ENCODE measurements at places on chromosomes 2 and 18.

- DNase-seq = no peak
These were observed 75.7 kb downstream of the MYO5B start for GRCh38 chr18:50119296-50119695.

GRCh38 chr18:54209471-54210180 is 14.8 kb downstream of the MBD2 start:
- DNase-seq = no peak

DNA sequence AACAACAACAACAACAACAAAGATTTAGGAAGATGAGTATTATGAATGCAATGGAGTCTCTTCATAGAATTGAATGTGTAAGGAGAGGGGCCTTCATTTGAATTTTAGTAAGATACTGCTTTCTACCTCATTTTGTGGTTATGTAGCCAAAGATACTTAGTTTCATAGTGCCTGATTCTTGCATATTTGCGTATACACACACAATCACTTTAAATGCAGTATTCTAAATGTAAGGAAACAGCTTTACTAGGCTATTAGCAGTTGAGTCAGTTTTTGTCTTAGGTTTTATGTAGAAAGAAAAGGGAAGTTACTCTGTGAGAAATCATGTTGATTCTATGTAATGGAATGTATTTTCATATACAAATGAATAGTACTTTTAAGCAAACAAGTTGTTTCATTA is 80.5 kb downstream of the HAUS1 start:
- DNase-seq = no peak

GRCh38 chr2:70962885-70963878 is 15.2 kb upstream of the ANKRD53 start:
- peak; percentile 53 for DNase-seq

DNA sequence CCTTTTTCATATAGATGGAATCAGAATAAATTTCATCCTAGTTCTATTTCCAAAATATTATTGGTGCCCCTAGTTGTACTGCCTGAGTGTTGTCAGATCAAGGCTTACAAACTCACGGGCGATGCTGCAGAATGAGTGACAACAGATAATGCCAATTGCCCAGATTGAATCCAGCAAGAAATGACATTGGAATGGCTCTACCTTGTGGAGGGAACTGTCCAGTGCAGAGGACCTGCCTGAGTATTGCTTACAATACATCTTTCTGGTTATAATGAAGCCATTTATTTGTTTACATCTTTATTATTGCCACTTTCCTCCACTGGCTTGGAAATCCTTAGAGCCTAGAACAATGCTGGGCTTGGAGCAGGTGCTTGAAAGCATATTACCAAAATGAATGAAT is 7.8 kb upstream of the IL1R2 start:
- DNase-seq = no peak

DNA sequence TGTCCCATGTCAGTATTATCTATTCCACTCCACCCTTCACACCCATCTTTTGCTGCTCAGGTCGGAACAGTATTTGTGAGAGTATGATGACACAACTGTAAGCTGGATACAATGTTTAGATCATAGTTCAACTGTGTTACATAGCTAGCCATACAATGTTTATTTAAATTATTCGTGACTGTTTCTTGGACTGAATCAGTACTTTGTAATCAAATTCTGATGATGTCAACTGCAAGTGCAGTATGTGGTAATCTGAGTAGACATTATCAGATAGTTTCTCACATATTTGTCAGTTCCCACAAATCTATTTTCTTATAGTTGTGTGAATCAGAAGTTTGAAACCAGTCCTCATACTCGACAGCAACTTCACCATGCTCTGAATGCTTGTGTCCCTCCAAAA is 177.6 kb downstream of the ZNF407 start:
- no peak for DNase-seq

- peak; percentile 68 for DNase-seq
These were observed 19.5 kb upstream of the TNS1 start for GRCh38 chr2:218022131-218022850.

DNA sequence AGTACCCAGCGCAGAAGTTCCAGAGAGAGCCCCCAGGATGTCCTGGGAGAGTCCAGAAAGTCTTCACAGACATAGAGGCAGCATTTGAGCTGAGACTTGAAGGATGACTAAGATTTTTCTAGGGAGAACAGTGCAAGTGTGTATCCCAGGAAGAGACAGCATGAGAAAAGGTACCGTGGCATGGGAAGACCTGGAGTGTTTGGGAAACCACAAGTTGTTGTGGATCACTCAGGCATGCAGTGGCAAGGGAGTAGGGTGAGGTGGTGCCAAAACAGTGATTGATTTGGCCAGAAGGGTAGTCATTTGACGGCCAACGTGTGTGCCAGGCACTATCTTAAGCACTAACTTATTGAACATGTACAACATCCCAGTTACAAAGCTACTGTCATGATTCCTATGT is 24.5 kb upstream of the KCNK3 start:
- DNase-seq = peak; percentile 26

- DNase-seq = no peak
These were observed 417.3 kb upstream of the TRIB2 start for GRCh38 chr2:12299431-12299830.

- no peak for DNase-seq
These were observed 35.3 kb downstream of the CPS1 start for GRCh38 chr2:210591663-210592062.

DNA sequence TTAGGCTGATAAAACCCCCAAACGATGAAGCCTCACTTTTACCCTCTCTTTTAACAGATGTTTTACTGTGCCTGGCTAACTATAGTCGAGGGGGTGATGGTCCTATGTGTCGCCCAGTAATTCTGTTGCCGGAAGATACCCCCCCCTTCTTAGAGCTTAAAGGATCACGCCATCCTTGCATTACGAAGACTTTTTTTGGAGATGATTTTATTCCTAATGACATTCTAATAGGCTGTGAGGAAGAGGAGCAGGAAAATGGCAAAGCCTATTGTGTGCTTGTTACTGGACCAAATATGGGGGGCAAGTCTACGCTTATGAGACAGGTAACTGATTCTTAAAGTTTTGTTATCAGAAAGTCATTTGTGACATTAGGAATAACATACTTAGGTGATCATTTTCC is 20.4 kb downstream of the MSH6 start:
- no peak for DNase-seq

DNA sequence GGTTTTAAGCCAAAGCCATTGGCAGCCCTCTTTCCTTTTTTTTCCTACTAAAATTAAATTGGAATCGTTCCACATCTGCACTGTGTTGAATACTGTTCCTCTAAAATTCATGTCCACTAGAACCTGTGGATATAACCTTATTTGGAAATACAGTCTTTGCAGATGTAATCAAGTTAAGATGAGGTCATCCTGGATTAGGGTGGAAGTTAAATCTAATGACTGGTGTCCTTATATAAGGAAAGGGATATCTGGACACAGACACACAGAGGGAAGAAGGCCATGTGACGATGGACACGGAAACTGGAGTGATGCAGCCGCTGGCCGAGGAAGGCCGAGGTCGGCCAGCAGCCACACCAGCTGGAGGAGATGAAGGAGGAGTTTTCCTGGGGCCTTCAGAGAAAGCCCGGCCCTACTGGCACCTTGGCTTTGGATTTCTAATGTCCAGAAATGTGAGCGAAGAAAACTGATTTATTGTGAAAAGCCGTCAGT is 49.4 kb downstream of the LONRF2 start:
- no peak for DNase-seq

DNA sequence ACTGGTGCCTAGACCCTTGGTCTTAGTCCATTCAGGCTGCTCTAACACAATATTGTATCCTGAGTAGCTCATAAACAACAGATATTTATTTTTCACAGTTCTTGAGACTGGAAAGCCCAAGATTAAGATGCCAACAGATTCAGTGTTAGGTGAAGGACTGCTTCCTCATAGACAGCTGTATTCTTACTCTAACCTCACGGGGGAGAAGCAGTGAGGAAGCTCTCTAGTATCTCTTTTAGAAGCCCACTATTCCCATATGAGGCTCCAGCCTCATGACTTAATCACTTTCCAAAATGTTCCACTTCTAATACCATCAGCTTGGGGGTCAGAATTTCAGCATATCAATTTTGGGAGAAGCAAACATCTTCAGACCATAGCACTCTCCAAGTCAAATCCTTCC is 833.4 kb downstream of the LRRTM4 start:
- DNase-seq = no peak

DNA sequence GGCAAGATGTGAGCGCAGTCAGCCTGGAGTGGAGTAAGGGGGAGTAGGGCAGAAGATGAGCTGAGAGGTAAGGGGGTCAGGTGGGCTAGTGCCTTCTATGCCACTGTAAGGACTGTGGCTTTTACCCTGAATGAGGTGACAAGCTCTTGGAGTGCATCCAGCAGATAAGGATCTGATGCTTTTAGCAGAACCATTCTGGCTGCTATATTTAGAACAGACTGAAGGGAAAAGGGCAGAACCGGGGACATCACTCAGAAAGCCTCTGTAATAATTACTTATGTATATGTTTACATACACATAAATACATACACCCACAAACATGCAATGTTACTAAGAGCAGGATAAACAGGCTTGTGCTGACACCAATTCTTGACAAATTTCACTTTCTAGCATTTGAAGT is 124.8 kb downstream of the DTNB start:
- DNase-seq = no peak

DNA sequence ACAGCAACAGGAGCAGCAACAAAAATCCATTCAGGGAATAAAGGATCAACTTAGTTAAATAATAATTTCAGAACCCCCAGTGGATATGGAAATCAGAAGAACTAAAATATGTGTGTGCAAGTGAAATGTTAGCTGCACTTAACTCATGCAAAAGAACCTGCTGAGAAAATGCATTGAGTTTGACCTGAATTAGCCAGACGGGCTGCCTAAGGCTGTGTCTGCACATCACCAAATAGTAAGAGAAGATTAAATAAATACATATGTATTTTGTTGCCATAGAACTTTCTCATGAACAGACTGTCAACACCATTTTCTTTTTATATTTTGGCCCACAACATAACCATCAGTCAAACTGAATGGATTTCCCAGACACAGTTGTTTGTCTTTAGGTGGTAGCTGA is 262.0 kb upstream of the PIK3C3 start:
- no peak for DNase-seq

DNA sequence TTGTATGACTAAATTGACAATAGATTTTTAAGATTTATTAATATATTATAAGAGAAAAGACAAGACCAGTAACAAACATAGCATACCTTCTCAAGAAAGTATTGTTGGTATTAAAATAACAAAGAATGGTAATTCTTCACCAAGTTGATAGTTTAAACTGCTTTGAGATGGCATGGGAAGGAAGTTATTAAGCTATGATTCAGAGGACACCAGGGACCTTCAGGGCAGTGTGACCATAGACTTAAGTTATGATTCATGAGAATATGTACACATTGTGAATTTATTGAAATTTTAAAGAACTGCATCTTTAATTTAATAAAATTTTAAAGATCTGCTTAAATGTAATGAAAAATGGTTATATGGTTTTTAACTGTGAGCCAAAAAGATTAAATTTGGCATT is 205.7 kb downstream of the DSEL start:
- no peak for DNase-seq

DNA sequence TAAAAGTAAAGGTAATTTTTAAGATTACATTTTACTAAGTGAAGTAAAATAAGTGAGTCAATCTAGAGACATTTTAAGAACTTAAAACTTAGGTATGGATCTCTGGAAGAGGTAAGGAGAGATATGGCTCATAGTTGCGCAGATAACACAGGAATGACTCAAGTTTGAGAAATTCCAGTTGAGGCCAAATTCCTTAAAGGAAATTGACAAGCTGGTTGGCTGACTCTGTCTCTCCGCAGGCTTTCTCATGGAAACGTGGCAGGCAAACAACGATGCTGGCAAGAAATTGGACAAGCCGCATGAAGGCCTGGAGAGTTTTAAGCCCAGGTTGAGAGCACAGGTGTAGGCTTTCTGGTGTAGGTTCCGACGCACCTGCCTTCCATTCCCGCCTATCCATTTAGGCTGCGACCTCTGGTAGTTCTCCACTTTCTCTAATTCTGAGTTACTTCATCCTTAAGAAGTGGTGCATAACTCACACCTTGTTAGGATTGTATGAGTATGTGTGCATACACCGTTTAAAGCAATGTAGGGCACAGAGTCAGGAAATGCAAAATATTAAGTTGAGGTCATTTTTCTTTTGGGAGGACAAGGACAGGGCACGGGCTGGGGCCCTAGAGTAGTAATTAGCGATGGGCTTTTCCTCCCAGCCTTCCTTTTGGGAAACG is 589 bp upstream of the DAW1 start:
- DNase-seq = no peak

DNA sequence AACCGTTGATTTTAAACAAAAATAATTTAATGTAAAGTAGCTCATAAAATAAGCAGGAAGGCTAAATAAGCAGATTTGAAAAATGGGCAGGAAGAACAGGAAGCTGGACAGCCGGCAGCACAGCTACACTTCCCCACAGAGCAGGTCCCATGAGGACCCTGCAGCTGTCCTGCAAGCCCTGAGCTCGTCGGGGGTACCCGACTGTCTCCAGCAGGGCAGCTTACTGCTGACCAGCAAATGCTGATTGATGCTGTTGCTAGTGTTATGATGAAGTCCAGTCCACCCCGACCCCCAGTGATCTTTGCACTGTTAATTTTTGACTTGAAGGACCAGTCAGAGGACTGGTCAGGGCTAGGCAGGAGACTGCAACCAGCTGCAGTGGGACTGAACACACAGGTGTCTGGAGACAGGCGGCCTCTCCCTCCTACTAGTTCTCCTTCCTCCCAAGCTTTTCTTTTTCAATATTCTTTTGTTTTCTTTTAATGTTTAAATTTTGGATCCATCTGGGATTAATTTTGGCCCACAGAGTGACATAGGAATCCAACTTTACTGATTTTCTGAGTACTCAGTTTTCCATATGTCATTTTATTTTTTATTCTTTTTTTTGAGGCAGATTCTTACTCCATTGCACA is 27.7 kb downstream of the POLE4 start:
- DNase-seq = no peak

GRCh38 chr18:63970809-63971205 is 926 bp downstream of the SERPINB8 start:
- no peak for DNase-seq

DNA sequence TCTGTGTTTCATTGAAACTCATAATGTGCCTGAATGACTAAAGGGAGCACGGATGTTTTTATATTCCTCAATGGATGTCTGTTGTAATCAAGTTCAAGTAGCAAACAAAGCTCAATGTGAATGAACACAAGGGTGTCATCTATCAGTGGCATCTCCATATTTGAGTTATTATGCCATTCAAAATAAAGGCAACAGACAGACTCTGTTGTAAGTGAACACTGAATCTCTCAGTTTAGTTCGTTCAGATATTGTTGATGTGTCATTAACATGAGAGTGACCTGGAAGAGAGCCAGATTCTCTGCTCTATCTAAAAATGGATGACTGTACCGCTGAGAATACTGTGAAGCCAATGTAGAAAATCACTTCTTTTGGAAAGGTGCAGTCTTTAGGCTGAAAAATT is 118.7 kb downstream of the NUP35 start:
- no peak for DNase-seq

GRCh38 chr2:33420726-33421125 is 55.7 kb upstream of the RASGRP3 start:
- no peak for DNase-seq

Measured in coronary artery (tissue), 2 donors.